ENCODE measurements at places on chromosomes 6 and 20.

DNA sequence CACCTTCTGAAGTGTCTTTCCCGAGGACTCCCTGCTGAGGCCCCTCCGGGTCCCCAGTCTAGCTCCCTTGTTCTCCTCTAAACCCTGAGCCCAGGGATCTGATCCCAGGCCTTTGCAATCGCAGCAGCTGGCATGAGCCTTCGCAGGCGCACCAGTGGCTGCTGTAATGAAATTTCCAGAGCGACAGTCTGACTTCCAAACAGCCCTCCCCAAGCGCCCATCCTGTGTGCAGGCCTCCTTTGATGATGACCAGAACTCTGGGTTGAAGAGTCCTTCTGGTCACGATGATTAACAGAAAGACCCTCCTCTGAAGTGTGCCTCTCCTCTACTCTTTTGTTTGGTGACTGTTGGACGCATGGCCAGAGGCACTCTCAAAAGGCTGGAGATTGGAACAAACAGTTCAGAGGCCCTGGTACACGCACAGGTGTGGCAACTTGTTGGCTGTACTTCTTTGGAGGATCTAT is 89.1 kb upstream of the MPC1 start:
- no peak for DNase-seq

DNA sequence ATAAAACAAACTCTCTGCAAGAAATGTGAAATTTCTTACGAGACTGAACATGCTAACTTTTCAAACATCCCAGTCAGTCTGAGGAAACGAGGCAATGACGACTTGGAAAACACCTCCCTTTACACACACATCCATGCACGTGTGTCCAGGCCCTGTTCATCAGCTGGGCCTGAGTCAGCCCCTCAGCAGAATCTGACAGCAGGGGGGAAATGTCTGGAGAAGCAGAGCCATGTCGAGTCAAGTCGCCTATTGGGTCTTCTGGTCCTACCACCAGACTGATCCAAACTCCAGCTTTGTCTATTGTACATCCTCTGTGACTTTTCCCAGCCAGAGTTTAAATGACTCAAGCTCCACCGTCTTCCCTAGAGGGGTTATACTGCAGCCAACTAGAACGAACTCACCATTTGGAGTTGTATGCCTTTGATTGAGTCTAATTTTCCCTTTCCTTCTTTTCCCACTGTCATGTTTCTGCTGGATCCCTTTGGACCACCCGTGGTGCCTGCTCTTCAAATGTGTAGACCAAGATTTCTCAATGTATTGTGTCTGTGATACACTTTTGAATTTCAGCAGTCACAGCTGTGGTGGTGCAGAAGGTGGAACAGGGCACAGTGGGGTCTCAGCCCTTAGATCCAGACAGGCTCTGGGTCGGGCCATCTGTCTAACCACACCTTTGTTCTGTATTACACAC is 254.0 kb downstream of the CDC5L start:
- DNase-seq, result no peak

GRCh38 chr6:12458558-12458957 is 168.4 kb downstream of the EDN1 start:
- no peak for DNase-seq

GRCh38 chr20:42204109-42204660 is 586.0 kb upstream of the CHD6 start:
- peak; percentile 4 for DNase-seq

DNA sequence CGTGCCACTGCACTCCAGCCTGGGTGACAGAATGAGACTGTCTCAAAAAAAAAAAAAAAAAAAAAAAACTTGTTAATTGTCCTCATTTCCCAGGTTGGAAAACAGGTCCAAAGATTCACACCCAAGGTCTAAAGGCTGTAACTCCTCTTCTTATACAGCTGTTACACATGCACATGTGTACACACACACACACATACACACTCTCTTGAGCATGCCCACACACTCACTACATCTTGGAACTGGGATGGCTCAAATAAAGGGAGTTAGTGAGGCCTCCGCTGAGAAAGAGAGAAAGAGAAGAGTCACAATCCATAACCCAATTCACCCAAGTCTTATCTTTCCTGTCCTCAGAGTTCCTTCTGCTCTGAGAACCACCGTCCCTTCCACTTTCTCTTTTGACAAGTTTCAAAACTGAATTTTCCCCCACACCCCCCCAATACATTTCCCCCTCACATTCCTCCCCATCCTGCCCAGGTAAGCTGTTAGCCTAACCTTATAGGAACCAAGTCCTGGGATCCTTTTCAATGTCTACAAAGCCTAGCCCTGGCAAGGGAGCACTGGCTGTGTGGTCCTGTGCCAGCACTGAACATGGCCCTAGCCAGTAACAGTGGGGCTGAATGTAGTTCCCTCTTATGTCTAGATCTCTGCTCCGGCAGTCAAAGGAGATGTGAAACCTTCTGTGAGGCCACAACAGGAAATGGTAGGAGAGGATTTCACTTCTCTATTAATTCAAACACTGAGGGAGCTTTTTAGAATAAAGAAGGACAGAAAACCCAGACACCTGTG is 3.2 kb upstream of the HLA-DMB start:
- no peak for DNase-seq

DNA sequence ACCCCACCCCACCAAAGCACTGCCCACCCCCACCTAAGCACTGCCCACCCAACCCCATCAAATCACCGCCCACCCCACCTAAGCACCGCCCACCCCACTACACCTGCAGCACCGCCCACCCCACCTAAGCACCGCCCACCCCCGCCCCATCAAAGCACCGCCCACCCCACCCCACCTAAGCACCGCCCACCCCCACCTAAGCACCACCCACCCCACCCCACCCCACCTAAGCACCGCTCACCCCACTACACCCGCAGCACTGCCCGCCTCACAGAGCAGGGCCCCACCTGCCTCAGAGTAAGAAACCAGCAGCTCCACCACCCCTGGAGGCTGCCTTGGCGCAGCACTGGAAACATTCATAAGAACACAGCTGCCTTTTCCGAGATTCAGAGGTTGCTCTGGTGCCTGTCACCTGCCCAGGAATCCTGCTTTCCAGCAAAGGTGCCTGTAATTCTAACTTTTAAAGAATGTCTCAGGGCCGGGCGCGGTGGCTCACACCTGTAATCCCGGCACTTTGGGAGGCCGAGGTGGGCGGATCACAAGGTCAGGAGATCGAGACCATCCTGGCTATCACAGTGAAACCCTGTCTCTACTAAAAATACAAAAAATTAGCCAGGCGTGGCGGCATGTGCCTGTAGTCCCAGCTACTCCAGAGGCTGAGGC is 148.2 kb downstream of the BMP7 start:
- no peak for DNase-seq

GRCh38 chr6:33993653-33994471 is 152.0 kb downstream of the GRM4 start:
- no peak for DNase-seq

DNA sequence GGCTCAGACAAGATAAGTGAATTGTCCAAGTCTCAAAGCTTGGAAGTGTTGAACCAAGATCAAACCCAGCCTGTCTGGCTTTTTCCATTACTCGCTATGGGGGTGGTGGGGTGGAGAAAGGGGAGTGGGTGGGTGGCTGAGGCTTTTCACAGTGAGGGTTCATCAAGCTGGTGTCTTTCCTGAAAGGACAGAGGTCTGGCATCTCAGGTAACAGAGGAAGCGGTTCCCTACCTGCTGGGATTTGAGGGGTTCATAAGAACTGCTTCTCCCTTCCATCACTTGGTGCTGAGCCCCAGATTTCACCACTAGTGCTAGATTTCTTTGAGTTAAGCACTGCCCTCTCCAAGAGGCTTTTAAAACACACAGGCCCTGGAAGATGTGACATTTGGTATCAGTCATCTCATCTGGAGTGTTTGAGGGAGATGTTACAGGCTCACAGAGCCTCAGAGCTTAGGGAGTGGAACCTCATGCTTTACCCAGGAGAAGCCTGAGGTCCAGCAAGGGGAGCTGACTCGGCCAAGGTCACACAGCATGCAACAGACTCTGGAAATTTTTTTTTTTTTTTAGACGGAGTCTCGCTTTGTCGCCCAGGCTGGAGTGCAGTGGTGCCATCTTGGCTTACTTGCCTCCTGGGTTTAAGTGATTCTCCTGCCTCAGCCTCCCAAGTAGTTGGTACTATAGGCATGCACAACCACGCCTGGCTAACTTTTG is 6.0 kb upstream of the VEGFA start:
- no peak for DNase-seq

GRCh38 chr20:49287555-49288249 is 9.8 kb upstream of the ZNFX1 start:
- no peak for DNase-seq

DNA sequence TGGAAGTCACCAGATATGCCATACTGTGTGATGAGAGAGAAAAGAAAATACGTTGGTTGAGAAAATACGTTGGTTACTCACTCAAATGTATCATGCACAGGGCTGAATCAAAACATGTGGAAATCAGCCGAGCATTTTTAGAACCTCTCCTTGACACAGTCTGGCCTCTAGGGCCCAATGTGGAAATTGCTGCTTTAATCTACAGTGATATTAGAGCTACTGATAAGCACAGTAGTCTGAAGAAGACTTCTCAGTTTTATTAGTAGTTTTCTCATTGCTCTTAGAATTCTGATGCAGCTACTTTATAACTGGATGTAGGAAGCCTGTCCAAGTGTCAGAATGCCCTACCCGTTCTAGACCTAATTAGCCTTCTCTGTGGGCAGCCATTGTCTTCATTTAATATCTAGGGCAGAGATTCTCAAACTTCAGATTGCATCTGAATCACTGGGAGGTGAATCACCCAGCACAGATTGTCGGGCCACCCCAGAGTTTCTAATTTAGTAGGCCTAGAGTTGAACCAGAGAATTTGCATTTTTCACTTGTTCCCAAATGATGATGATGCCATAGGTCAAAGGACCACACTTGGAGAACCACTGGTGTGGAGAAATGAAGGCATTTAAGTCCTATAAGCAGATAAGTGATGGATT is 229.1 kb downstream of the PLCB1 start:
- DNase-seq, result no peak

GRCh38 chr6:116019428-116019827 is 41.3 kb downstream of the FRK start:
- no peak for DNase-seq

- DNase-seq, result no peak
These were observed 299.8 kb downstream of the CD83 start for GRCh38 chr6:14417377-14417776.

DNA sequence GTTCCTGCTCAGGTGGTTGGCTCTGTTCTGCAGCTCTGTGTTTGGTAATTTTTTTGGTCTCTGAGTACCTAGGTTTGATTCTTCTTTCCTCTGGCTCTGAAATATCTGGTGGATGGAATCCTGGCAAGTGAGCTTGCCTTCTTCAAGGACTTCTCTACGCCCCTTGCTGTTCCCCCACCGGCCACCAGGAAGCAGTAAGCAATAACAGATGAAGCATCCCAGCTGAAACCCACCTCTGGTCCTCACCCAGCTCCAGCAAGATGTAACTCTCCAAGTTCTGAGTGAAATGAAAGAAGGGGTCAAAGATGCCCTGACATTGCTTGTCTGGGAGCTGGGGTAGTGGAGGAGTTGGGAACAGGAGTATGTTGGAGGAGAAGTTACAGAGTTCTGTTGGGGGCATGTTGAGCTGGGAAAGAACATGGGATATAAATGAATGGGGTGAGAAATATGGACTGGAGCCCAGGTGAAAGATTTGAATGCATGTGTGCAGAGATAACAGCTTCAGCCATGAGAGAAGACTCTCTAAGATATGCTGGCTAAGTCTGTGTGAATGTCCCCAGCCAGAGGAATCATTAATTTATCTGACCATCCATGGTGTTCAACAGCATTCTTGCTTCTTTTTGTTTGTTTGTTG is 51.3 kb upstream of the GLP1R start:
- peak; percentile 55 for DNase-seq

DNA sequence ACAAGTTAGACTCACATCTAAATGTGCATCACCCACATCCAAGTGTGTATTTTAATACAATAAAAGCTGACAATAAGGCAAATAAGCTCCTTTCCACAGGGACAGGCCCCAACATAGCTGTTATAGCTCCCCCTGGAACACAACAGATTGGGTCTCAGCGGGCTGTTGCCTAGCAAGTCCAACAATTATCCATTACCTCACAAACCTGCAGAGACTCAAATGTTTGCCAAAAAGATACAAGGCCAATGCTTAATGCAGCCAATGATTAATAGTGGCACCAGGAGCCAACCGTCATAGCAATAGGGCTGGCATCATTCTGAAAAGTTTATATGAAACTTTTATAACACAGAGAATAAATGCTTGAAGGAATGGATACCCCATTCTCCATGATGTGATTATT is 35.7 kb downstream of the EPB41L2 start:
- no peak for DNase-seq

Data from NCI-H1092 (cell line).